EH (cell line): ENCODE measurements at places on chromosomes 5 and 9.

DNA sequence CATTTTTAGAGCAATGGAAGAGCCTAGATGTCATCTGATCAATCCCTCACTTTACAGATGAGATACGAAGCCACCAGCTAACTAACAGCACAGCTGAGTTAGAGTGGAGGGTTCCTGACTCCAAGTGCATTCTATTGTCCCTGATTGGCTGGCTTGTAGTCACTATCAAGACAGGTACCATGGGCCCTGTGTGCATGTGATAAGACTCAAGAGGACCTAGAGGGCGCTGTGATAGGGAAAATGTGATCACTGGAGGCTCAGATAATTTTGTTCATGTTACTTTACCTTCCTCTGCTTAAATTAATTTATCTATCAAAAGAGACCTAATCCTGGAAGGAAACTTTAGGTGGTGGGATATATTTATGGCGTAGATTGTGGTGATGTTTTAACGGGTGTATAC lies 19.5 kb upstream of the SNAPC3 start:
- DNase-seq = peak; percentile 13

DNA sequence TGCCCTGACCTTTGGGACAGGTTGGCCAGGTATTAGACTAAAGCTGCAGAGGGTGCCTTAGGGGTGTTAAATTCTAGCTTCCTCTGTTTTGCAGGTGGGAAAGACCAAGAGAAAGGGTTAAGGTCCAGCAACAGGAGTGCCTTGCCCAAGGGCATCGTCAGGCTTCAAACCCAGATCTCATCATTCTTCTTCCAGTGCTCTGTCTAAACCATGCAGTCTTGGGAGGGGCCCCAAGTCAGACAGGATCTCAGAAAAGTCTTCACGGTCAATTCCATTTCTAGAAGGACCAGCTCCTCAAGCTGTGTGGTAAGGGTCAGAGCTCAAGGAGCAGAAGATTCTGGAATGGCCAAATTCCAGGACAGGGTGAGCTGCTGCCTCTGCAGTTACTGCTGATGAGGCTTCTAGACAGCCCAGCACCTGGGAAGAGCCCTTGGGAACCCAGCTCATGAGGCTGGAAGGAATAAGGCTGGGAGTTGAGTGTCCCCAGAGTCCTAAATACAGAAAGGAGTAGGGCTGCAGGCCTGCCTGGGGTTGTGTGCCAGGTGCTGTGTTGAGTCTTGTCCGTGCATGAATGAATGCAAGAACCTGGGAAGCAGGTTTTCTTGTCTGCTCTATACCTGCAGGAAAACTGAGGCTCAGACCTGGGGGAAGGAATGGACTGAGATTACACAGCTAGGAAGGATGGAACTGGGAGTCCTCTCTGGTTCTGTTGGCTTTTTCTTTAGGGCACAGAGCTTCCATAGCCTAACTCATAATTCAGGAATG lies 69.3 kb downstream of the WWC1 start:
- no peak for DNase-seq

GRCh38 chr5:79898611-79899010 lies 92.5 kb downstream of the MTX3 start:
- peak; percentile 22 for DNase-seq

DNA sequence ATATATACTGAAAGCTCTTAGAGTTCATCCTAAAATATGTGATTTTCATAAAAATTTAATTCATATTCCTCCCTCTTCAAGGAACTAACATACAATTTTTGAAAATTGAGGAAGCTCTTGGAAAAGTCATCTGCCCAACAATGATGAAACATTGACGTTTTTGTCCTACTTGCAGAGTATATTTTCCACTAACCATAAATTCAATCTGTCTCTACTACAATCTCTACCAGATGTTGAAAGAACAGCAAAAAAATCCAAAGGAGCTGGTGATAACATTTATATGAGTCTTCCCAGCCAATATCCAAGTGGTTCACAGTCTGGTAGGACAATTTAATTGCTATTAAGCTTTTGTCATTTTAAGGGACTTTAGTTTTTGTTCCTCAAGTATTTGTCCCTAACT lies 81.1 kb upstream of the NR3C1 start:
- DNase-seq = no peak

DNA sequence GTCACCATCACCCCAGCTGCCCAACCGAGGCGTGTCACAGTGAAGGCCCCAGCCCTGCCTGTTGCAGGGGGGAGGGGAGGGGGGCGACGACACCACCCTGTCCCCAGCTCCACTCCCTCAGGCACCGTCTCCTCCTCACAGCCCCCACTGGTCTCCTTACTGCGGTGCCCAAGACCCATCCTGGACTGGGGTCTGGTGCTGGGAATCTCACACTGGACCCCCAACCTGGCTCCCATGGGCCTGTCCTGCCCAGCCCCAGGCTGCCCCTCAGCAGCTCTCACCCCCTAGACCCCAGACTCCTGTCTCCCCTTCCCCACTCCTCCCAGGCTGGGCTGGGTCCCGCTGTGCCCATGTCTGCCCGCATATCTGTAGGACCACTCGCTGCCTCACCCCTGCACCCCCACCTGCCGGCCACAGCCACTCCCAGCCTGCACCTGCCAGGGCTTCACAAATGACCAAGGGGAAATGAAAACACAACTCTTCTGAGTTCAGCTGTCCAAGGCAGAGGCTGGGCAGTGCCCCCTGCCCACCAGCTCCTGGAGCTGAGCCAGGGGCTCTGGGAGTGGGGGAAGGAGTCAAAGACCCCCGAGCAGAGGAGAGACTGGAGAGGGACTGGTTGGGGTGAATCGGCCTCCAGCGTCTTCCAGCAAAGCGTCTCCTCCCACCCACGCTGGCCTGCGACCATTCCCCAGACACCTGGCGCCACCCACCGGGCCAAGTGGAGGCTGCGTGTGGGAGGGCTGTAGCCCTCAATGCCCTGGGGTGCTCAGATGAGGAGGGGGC lies 32.6 kb upstream of the EGFL7 start:
- DNase-seq = peak; percentile 45

DNA sequence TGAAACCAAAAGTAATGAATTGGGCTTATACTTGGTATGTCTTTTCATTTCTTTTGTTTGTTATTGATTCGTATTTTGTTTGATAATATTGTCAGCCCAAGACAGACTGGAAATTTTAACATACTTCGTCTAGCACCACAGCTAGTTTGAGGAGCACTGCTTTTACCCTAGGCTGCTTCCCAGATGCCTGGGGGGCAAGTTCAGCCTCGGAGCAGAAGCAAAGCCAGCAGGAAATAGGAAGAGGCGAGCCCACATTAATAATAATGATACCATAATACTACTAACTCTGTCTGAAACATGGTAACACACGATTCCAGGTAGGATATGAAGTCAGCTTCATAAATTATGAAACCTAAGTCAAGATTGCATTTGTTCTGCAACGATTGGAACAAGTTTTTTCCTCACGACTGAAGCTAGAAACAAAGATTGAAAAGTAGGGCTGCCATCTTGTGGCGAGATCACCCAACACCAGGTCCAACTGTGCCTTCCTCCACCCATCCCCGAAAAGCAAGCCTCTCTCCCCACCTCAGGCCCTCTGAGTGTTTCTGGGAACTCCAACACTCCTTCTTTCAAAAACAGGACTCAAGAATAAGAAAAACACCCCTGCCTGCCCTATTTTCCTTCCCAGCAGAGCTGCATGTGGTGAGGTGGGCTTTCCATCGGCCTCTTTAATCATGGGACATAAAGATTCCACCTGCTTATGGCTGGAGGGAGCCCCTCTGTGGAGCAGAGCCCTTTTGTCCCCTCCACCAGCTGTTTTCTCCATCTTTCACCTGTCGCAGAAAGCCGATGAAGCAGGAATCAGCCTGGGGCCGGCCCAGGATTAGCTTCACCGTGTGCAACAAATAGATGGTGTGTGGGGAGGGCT lies 236.4 kb downstream of the CAAP1 start:
- DNase-seq = peak; percentile 32

DNA sequence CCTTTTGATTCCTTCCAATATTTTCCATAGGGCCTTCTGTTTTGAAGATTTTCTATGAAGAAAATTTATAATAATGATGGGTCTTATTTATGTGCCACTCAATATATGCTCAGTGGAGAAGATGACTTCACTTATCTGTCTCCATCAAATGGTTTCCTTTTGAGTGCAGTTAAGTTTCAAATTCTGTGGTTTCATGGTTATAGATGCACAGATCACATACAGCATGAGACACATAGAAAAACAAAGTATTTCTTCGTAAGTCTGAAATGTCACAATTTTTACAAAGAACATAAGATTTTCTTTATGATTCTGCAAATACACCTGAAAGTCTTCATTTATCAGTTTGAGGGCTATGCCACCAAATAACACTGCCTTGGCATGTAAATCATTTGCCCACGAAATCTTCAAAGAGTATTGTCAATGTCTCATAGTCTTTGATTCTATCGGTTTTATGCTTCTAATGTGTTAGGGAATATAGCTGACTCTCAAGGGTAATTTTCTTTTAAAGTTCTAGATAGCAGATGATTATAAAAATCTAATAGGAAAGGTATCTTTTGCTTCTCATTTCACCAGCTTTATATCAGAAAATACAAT lies 14.1 kb downstream of the CFAP95 start:
- DNase-seq = no peak

GRCh38 chr5:10724781-10725507 lies 36.1 kb downstream of the DAP start:
- peak; percentile 91 for DNase-seq

DNA sequence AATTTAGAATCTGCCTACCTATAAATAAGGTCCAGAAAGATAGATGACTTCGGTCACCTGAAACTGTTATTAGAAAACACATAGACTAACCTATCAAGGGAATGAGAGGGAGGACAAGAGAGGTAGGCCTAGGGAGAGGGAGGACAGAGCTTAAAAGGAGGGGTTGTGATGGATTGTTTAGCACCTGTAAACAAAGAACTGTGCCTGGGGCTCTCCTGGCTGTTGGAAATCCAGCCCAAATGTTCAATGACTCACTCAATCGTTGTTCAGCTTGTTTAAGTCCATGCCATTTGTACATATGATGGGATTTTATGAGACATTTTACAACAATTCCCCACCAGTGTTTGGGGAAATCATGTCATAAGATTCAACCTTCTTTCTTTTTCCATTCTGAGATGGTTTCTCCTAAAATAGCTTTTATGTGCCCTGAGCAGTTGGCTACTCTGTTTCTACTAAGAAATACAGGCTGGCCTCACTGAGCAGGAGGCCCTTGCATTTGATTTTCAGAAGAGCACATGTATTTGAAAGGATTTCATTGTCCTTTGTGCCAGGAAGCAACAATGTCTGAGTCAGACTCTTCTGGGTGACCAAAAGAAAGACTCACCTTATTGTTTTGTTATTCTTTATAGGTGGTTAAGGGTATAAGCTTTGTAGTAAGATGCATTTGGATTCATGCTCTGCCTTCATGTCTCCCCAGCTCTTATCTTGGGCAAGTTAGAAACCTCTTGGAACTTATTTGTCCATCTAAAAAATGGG lies 48.2 kb upstream of the GPR151 start:
- peak; percentile 37 for DNase-seq

DNA sequence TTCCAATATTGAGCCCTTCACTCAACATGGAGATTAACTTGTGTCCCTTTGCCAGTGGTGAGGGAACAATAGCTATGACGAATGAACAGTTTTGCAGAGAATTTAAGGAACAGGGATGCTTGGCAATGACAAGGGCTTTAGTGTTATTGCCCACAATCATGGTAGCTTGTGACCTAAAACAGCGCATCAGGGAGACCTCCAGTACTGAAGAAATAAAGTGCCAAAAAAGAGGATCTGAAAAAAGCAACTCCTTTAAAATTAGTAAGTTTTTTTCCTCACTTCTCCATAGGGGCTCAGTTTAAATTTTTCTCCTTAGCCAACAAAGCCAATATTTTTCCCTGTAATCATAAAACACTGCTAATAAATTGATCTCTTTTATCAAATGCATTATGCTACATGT lies 41.8 kb upstream of the PAM start:
- DNase-seq = no peak
